ENCODE measurements at places on chromosomes 6 and 20.
A peak's percentile ranks its signal among the peaks of the same experiment; 100 is the strongest.

DNA sequence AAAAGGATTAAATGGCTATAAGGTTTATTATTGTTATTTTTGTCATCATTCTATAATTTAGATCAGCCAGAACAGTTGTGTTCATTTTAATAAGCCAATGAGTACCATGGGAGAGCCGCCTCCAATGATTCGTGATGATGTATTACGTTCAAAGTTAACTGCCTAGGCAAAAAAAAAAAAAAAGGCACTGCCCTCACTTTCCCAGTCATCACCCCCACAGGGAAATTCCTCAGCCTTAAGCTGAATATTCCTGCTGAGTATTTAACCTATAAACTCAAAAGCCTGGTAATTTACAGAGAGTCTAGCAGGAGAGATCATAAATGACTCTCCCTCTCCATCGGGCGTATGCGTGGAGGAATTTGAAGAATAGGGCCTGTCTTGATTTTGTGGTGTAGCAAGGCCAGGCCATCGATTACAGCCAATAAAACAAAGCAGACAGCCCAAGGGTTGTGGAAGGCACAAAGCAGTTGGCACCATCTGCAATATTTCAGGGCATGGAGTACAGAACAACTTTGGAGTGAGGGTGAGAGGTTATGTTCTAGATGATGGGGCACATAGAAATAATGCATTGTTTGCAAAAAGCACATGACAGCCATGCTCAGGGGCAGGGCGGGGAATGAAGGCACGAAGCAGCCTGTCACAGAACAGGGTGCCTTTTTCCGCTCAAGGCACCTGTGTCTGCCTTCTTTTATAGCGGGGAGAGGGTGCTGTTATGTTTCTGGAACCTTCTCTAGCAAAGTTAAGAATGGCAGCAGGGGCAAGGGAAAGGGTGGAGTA is 138.2 kb upstream of the DTNBP1 start:
- DNase-seq: no peak

DNA sequence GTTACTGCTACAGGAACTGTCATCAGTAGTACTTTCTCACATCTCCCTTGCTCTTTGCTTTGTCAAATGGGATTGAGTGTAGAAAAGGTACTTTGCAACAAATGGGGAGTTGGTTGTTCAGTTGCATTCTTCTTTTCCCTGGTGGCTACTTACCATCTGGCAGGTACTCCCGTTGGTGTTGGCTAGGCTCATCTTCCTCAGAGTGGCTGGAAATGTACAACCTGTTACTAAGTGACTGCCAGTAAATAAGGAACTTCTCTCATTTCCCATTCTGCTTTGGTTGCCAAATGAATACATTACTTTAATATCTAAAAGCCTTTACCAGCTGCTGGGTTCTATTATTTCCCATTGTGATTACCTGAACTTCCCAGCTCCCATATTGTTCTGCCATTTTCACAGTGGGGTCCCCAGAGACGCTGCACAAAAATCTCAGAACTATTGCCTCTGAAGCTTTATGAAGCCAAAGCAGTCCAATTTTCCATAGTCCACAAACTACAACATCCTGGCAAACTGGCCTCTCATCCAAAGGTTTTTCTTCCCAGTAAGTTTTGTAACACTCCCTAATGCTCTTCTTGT is 229.7 kb upstream of the HTR1E start:
- no peak for DNase-seq

- no peak for DNase-seq
Observed at GRCh38 chr6:169669147-169669546, 32.7 kb downstream of the WDR27 start.

GRCh38 chr6:17431581-17431980 is 38.2 kb downstream of the CAP2 start:
- DNase-seq: no peak

- DNase-seq: no peak
Observed at GRCh38 chr6:117559299-117559698, 43.0 kb downstream of the GOPC start.

- DNase-seq: no peak
Observed at GRCh38 chr6:42217157-42217518, 523 bp downstream of the MRPS10 start.

DNA sequence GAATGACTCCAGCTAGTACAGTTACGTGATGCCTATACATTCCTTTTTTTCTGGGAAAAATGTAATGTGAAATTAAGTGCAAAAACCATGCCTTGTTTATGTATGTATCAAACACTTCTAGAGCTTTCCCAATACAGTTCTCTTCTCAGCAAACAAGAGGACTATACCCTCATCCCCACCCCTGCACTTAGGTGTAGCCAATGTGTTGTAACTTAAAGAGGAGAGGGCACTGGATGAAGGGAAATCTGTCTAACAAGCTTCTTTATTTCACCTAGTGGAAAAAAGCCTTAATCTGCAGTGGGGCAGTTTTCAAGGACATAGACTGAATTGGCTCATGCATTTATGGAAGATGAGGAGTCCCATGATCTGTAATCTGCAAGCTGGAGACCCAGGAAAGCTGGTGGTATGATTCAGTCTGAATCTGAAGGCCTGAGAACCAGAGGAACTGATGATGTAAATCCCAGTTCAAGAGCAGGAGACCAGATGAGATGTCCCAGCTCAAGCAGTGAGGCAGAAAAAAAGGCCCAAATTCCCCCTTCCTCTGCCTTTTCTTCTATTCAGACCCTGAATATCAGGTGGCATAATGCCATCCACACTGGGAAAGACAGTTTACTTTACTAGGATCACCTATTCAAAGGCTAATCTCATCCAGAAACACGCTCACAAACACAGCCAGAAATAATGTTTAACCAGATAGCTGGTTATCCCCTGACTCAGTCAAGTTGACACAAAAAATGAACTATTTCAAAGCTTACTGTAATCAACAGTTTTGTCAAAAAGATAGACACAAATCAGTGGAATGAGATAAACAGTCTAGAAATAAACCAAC is 25.8 kb upstream of the SLC17A3 start:
- DNase-seq: no peak

- no peak for DNase-seq
Observed at GRCh38 chr6:1569377-1569776, 40.3 kb upstream of the FOXC1 start.

- no peak for DNase-seq
Observed at GRCh38 chr6:45433533-45434380, 56.0 kb upstream of the SUPT3H start.

DNA sequence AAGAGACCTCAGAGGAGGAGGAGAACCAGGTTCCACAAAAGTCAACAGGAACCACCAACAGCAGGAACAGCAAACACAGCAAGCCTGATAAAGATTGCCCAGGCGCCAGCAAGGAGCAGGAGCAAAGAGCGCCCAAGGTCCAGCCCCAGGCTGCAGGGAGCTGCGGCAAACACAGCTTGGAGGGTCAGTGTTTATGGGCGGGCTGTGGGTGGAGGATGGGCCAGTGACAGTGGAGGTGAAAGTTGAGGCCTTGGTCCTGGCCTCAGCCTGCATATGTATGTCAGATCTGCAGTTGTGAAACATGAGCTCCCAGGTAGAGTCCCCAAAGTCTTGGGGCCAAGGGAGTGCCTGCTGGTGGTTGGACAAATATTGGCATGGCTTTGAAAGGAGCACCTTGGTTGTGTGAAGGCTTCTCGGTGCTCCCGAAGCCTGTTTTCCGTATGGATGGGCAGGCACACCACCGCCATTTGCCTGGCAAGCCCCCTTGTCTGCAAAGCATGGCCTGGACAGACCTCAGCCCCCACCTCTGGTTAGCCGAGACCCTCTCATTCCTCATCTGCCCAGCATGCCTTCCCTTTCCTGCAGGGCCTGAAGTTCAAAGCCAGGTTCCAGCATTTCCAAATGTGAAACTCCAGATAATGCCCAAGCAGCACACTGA is 2.0 kb upstream of the CAPN11 start:
- no peak for DNase-seq

- DNase-seq: no peak
Observed at GRCh38 chr6:162331911-162332310, 395.7 kb downstream of the PRKN start.

DNA sequence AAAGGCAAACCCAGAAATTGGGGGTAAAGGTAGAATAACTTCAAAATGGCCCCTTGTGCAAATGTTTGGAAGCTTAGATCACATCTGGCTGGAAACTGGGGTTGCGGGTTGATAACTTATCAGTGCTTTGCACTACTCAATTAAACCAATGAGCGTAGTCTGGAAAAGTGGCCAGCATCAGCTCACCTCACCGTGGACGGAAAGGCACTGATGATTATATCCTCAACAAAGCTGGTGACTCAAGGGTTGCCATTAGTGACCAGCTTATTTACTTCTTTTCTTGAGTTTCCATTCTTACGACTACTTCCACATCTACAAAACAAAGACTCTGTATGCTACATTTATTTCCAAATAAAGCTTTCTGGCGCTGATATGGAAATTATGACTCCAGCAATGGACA is 198.5 kb upstream of the HEY2 start:
- DNase-seq: no peak

DNA sequence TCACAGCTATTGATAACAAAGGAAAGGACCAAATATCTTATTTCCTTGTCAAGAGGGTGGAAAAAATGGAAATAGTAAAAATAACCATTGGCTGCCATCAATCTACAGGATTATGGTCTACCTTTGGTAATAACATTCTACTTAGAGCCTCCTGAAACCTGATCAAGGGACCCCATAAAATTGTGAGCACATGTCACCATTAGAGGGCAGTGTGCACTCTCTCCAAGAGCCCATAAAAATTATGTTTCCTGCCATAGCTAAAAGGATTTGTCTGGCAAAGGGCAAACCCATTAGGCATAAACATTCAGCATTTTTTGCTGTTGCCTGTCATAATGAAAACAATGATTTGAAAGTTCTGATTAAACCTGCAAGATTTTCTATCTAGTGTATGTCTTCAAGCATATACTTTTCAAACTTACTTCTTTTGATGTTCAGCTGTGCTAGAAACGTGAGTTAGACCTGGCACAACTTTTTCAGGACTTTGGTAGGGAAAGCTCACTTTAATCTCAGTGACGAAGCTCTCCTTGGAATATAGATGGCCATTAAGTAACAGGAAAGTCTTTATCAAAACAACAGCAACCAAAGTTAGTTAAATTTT is 120.7 kb upstream of the ZFP64 start:
- peak; percentile 21 for DNase-seq

DNA sequence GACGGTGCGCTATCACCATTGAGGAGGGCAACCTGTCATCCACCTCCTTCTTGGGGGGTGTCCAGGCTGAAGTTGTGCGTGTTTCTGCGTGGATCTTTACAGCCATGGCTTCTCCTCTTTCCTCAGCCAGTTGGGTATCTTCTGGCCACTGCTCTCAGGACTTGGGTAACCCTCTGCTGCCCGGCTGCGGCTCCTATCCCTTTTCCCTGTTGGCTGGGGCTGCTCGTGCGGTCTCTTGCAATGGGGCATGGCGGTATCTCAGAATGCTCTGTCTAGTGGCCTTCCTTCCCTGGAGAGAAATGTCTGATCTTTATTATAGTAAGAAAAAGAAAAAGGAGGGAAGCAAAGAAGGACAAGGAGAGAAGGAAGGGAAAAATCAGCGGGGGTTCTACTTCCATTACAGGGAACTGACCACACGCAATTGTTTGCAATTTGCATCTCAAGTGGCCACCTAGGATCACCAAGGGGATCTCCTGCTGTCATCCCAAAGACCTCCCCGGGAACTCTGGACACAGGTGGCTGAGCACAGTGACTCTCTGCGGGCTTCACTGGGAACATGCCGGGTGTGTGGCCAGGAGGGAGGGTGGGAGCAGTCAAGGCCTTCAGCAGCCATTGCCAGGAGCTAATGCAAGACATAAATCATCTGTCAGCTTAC is 60.8 kb downstream of the NPEPL1 start:
- no peak for DNase-seq

- no peak for DNase-seq
Observed at GRCh38 chr6:1191141-1191630, 120.7 kb upstream of the FOXQ1 start.

DNA sequence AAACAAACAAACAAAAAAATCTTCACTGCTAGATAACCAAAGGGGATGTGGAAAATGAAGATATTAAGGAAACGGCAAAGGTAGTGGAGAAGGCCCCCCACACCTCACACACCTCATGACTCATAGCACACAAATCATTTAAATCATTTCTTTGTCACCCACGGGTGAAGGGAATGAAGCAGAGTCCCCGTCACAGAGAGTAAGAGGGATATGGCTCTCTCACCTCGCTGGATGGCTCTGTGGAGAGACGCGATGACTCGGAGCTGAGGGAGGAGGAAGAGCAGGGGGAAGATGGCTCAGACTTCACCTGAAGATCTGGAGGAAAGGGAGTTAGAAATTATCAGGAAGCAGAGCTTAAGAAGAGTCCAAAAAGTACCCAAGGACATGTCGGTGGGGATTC is 1.2 kb downstream of the ATF6B start:
- DNase-seq: no peak

DNA sequence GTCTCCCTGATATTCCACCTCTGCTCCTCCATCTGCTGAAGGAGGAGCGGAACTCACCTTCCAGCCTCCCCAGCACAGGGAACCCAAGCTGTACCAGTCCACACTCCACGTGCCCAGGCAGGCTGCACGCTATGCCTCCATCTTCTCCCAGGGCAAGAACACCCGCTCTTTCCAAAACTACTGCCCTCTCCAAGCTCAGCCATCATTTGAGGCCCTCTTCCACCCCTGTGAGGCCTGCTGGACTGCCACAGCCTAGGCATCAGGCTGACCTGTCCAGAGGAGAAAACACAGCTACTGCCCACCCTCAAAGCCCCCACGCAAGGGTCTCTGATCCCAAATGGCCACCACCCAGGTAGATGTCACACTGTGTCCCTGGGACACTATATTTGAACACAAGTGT is 99.9 kb downstream of the PRND start:
- DNase-seq: no peak

DNA sequence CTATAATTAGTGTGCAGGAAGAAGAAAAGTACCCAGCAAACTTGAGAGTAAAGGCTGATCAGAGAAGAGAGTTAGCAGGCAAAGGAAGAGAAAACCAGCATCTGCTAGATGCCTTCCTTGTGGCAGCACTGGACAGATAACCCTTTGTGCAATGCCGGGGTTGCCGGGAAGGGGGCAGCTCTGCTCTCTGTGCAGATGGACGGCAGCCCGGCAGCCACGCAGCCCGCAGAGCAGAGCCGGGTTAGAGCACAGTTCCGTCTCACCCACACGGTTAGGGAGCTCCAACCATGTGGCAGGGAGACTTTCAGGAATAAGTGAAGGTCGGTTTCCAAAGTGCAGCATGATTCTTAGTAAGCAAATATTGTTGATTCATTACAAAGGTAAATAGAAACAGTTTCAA is 80.0 kb upstream of the RPS6KA2 start:
- DNase-seq: no peak

DNA sequence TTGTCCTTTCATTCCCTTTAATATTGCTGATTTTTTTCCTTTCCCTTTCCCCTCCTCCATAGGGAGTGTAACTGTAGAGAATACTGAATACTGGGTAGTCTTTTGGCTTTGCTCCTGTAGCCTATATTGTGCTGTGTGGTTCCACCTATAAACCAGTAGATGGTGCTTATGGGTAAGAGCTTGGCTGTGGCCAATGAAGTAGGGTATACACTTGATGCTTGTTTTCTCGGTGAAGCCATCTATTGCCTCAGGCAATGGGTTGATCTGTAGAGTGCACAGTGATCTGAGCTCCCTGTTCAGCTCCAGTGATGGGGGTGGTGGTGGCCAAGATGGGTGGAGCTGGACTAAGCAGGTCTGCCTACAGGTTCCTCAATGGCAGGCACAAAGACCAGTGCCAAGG is 203.3 kb upstream of the IMPG1 start:
- DNase-seq: no peak

- peak; percentile 60 for DNase-seq
Observed at GRCh38 chr20:46021361-46022359, 7.4 kb upstream of the SLC12A5 start.
